ENCODE measurements at places on chromosomes 1 and 21.
A peak's percentile ranks its signal among the peaks of the same experiment; 100 is the strongest.

DNA sequence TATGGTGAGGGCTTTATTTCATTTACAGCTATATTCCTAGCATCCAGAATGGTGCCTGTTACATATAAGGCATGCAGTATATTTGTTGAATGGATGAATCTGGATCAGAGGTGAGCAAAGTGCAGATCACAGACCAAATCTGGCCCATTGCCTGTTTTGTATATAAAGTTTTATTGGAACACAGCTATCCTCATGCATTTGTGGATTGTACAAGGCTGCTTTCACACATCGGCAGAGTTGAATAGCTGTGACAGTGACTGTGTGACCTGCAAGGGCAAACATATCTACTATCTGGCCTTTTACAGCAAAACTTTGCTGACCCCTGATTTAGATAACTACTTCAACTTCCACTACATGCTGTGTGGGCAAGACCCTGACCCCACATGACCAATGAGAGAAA is 54.0 kb upstream of the MRPS6 start:
- DNase-seq = peak; percentile 37

DNA sequence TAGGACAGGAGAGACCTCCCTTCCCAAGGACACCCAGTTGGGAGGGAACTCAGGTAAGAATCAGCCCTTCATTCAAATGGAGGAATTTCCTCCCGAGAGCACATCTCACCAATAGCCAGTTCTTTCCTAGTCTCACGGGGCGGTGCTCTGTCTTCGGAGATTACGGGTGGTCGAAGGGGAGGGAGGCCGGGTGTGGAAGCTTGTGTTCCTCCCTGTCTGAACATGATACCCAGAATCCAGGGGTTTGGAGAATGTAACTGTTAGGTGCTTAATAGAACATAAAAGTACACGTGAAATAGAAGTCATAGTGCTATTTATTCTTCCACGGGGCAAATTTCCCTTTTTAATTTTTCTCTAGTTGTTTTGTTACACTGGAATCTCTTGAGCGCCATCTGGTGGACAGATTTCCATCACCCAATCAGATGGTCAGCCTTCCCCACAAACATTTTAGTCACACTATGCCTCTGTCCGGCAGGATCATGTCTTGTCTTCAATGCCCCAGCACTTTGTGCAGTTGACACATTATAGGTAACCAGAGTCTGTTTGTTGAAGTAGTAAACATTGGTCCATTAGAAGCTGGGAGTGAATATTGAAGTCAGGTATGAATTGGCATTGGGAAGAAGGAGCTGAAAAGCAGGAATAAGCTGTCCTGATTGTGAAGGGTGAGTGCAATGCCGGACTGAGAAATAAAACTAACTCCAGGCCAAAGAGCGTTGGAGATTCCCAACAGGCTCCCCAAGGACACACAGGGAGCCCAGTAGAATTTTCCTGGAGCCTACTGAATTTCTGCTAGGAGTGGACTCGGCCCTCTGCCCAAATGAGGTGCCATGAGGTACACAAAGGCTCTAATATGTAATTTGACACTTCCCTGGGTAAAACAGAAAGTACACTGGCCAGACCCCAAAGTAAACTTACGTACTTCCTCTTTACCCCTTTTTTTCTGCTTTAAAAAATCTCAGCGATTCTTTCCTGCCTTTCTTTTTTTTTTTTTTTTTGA is 27.6 kb upstream of the ZNF697 start:
- peak; percentile 75 for DNase-seq

DNA sequence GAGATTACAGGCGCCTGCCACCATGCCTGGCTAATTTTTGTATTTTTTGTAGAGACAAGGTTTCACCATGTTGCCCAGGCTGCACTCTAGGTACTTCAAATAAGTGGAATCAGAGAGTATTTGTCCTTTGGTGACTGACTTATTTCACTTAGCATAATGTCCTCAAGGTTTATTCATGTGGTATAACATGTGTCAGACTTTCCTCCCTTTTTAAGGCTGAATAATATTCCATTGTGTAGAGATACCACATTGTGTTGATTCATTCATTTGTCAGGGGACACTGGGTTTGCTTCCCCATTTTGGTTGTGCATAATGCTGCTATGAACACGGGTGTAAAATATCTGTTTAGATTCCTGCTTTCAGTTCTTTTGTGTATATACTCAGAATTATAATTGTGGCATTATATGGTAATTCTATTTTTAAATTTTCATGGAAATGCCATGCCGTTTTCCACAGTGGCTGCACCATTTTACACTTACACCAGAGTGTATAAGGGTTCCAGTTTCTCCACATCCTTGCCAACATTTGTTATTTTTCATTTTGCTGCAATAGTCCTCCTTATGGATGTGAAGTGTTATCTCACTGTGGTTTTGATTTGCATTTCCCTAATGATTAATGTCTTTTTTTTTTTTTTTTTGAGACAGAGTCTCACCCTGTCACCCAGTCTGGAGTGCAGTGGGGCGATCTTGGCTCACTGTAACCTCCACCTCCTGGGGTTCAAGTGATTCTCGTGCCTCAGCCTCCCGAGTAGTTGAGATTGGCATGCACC is 35.1 kb downstream of the IL6R start:
- DNase-seq = no peak

GRCh38 chr1:60068393-60069045 is 5.1 kb downstream of the C1orf87 start:
- DNase-seq = no peak

DNA sequence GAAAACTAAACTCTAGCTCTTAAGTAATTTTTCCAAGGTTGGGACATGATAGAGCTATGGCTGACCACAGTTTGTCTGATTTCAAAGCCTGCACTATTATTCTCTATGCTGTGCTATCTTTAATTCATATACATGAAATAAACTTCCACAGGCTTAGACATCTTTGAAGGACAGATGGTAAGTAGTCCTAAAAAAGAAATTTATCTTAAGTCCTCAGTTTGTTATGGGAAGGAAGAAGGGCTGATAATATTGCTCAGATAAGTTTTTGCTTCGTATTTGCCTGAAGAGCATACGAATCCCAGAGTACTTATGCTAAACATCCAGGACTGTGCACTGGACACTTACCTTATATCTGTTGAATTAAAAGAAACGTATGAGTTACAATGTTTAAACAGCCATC is 39.6 kb downstream of the VCAM1 start:
- no peak for DNase-seq

GRCh38 chr1:151807766-151808165 is 2.5 kb upstream of the LINGO4 start:
- DNase-seq = no peak

GRCh38 chr1:15424146-15424667 is 14.0 kb upstream of the CTRC start:
- DNase-seq = no peak

DNA sequence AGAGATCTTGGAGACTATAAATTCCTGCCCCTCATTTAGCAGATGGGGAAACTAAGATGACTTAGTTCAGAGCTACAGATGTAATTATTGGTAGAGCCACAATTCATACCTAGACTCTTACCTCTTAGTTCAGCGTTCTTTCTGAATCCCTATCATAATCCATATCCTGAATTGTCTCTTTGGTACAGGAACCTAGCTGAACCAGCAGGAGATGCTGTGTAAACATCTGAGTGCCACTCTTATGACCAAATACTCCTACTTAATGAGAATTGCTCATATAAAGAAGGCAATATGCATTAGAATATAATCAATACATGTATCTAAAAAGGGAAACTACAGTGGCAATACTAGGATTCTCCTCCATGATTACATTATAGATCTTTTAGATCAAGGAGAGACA is 459.0 kb downstream of the SIPA1L2 start:
- DNase-seq = no peak

DNA sequence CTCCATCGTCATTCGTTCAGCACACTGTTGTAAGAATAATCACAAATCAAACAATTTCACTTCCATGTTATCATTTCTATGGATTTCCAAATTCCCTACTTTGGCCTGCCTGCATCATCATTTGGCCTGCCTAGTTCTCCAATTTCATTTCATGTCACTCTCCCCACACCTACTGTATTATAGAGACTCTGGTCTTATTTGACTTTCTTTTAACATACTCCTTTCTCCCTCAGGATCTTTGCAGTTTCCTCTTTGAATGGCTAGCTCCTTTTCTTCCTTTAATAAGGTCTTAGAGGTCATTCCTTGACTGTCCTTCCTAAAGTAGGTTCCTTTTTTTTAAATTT is 36.3 kb upstream of the PODN start:
- no peak for DNase-seq

GRCh38 chr1:40076895-40077312 is 20.1 kb downstream of the PPT1 start:
- DNase-seq = no peak

- DNase-seq = no peak
Measured at GRCh38 chr1:192889082-192889481, 80.2 kb downstream of the RGS2 start.

- DNase-seq = peak; percentile 57
Measured at GRCh38 chr1:214427871-214428277, 123.5 kb downstream of the PTPN14 start.

- no peak for DNase-seq
Measured at GRCh38 chr1:199163267-199163666, 524.4 kb downstream of the PTPRC start.

DNA sequence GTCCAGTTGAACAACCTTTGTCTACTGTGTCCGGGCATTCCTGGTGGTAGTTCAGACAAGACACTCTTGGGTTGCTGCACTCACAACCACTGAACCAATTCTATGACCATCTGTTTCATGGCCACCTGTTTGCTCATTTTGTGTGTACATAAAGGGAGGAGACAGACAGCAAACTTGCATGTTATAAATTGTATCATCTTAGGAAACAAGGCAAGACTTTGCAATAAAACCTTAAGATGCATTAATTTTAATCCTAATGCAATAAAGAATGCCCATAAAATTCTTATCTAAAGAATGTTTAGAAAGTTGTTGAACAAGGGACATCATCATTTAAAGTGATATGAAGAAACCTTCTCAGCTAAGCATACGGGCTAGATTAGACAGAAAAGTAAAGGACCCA is 34.8 kb downstream of the ADAM30 start:
- no peak for DNase-seq

GRCh38 chr1:87219626-87220025 is 109.1 kb upstream of the LMO4 start:
- no peak for DNase-seq

- DNase-seq = no peak
Measured at GRCh38 chr1:24991697-24992096, 61.6 kb upstream of the RUNX3 start.

DNA sequence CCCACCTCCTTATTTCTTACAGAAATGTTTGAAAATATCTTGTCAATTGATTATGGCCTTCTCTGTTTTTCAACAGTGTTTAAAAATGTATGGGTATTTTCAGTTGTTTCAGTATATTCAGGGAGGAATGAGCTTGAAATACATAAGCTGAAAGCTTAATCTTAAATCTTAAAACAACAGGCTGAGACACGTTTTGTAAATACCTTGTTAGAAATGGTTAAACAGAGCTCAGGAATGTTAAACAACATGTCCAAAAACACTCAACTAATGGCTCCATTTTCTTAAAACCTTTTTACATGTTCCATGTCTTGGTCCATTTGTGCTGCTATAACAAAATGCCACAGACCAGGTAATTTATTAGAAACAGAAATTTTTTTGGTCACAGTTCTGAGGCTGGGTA is 953.8 kb upstream of the ADGRL2 start:
- DNase-seq = no peak

DNA sequence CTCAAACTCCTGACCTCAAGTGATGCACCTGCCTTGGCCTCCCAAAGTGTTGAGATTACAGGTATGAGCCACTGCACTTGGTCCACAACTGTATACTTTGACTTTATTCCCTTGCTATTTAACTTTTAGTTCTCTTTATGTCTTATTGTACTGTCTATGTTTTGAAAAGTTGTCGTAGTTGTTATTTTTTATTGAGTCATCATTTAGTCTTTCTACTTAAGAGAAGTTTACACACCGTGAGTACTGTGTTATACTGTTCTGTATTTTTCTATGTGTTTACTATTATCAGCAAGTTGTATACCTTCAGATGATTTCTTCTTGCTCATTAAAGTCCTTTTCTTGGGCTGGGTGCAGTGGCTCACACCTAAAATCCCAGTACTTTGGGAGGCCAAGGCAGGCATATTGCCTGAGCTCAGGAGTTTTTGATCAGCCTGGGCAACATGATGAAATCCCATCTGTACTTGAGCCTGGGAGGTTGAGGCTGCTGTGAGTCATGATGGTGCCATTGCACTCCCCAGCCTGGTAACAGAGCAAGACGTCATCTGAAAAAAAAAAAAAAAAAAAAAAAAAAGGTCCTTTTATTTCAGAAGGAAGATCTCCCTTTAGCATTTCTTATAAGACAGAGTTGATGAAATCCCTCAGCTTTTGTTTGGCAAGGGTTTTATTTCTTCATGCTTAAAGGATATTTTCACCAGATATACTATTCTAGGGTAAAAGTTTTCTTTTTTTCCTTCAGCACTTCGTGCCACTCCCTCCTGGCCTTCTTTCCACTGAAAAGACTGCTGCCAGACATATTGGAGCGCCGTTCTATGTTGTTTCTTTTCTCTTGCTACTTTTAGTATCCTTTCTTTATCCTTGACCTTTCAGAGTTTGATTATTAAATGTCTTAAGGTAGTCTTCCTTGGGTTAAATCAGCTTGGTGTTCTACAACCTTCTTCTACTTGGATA is 47.6 kb downstream of the TNFSF18 start:
- DNase-seq = no peak

- DNase-seq = no peak
Measured at GRCh38 chr1:41380195-41380594, 19.0 kb downstream of the FOXO6 start.

GRCh38 chr1:168391851-168392681 is 111.4 kb downstream of the TBX19 start:
- no peak for DNase-seq

DNA sequence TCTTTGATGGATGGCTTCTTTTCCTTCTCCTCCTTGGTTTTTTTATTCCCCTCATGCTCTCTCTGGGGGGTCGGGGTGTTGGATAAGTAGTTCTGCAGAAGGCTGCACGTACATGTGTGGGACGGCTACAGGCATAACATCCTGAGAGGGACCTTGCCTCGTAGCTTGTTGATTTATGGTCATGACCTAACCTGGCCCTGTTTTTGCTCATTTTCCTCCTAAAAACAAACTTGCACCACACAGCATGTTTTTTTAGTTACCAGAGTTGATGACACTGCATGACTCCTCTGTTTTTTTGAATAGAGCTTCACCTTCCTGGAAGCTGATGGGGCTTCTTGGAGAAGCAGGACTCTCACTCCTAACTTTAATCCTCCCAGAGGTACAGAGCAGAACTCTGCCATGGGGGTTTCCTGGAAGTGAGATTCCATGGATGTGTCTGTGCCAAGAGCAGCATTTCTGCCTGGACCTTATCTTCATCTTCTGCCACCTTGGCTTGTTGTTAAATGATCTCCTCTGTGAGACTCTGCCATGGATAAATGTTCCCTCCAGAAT is 114.7 kb downstream of the PAPPA2 start:
- DNase-seq = no peak

DNA sequence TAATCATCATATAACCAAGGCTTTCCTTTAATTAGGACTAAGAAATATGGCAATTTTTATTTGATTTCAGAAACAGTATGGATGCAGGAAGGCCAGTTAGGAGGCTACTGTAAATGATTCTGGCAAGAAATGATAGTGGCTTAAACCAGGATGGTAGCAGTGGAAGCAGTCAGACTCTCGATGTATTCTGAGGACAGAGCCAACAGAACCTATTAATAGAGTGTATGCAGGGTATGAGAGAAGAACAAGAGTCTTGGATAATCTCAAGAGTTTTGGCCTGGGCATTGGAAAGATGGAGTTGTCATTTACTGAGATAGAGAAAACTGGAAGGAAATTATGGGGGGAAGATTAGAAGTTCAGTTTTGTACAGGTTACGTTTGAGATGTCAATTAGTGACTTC is 73.3 kb upstream of the GNG4 start:
- no peak for DNase-seq
